ENCODE measurements at places on chromosomes 12 and 14.

DNA sequence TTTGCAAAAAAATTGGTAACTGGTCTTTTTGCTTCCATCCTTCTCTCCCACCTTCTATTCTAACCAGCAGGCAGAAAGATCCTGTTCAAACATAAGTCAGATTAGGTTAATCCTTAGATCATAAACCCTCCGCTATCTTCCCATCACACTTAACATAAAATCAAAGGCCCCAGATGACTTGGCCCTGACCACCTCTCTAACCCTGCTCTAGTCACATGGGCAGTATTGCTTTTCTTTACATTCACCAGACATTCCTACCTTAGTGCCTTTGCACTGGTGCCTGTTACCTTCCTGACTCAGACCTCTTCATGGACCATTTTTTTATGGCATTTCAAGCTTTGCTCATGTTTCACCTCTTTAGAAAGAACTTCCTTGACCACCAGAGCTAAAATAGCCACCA lies 83.5 kb downstream of the NTF3 start:
- no peak for DNase-seq

- no peak for DNase-seq
Observed at GRCh38 chr14:54440037-54440436, 1.1 kb downstream of the CNIH1 start.

DNA sequence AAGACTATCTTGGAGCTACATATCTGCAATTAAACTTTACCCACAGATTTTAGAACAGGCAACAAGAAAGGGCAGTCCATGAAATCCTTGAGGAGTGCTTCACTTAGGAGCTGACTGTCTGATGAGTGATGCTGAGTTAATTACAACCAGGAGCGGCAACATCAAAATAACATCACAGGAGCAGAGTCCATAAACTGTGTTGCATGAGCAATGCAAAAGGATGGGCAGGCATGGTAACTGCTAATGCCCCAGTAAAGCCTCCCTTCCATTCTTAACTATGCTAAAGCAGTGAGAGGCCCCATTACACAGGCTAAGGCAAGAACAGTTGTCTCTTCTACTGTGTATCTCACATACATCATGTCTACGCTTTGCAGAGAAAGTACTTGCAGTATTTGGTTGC lies 156.6 kb downstream of the PAX9 start:
- no peak for DNase-seq

DNA sequence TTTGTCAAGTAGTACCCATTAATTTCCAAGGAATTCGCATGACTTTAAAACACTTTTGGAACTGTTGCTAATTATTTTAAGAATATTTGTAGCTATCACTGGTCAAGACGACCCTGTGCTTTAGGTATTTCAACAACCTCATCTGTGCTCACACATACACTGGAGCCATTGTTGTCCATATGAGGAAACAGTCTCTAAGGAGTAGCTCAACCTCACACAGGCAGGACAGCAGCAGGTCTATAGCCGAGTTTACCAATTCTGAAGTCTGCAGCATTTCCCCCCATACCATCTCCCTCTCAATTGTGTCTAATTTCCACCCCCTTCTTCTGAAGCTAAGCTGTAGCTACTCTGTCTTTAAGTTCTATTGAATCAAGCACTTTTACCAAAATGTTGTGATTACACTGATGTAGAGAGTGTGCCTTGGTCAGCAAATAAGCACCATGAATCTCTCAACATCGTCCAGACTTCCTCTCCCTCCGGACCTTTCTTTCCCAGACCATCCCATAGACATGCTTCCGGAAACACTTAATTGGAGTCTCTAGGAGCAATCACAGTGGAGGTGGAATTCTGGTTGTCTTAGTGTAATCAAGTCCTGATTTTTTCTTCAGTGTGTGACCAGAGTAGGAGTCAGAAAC lies 48.5 kb upstream of the NUAK1 start:
- DNase-seq = no peak

DNA sequence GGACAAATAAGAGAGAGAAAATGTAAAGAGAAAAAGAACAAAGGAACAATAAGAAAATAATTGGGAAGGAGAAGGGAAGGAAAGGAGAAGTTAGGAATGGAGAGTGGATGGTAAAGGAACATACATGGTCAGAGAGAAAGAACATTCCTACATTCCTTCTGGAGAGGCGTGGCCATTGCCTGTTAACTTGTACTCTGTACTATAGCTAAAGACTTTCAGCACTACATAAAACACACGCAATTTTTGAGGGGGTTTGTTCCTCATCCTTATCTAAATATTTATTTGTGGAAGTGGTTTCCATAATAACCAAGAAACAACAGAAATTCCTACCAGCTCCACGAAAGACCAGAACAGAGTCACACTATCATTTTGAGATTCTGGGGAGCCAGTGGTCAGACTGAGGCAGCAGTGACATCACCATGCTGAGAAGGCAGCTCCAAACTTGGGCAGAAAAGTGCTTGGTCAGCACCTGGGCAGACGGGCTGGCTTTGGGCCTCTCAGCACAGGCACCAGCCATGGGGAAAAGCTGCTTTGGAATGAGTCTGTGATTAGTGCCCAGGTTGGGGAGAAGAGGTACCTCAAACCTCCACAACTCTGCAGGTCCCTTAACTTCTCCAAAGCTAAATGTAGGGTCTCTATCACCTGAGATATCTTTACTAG lies 125.9 kb upstream of the NTF3 start:
- no peak for DNase-seq

DNA sequence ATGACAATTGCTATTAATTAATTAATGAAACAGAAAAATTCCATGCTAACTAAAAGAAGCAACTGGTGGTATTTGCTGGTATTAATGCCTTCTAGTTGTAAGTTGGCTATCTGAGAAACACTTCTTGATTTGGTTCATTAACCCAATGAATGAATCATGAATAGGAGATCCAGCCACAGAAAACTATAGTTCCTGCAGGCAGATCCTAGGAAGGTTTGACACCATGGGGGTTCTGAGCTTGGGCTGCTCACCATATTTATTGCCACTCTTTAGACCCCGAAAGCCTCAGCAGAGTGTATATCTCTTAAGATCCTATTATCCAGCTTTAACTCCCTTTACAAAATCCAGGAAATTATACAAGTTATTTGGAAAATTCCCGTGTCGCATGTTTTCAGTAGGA lies 81.4 kb upstream of the REP15 start:
- no peak for DNase-seq

DNA sequence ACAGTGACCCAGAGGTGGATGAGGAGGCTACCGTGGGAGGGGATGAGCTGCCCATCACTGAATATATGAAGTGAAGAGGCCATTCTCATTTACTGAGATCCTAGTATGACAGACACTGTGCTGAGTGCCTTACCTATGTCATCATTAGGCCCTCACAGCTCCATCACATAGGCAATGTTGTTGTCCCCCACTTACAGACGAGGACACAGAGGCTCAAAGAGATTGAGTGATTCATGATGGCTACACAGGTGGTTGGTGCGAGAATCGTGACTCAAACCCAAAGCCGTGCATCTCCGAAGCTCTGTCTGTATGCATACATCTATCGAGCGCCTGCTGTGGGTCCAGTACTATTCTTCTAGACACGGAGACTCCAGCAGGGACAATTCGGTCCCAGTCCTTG lies 5.9 kb upstream of the CCDC197 start:
- DNase-seq = no peak

- DNase-seq = no peak
Observed at GRCh38 chr12:89352242-89352491, 134 bp downstream of the DUSP6 start.

GRCh38 chr12:132413931-132414588 lies 75.9 kb upstream of the FBRSL1 start:
- no peak for DNase-seq

DNA sequence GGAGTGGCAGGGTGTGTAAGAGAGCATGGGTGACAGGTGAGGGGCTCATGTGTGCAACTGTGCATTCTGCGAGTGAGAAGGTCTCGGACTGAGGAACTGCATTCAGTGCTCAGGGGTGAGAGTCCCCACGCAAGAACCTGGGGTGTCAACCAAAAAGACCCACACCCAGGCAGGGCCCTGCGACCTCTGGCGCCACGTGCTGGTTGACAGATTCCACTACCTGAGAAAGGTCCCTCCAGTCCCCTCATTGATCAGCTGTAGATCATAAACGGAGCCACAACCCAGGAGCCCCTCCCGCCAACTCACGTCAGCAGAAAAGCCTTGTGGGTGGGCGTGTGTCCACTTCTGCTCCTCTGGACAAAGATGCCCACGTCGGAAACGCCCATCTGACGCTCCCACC lies 98.7 kb downstream of the ASCL4 start:
- DNase-seq = no peak

- DNase-seq = no peak
Observed at GRCh38 chr14:84882830-84883229, 647.1 kb upstream of the FLRT2 start.

- DNase-seq = no peak
Observed at GRCh38 chr12:131314524-131315090, 360.9 kb downstream of the ADGRD1 start.

DNA sequence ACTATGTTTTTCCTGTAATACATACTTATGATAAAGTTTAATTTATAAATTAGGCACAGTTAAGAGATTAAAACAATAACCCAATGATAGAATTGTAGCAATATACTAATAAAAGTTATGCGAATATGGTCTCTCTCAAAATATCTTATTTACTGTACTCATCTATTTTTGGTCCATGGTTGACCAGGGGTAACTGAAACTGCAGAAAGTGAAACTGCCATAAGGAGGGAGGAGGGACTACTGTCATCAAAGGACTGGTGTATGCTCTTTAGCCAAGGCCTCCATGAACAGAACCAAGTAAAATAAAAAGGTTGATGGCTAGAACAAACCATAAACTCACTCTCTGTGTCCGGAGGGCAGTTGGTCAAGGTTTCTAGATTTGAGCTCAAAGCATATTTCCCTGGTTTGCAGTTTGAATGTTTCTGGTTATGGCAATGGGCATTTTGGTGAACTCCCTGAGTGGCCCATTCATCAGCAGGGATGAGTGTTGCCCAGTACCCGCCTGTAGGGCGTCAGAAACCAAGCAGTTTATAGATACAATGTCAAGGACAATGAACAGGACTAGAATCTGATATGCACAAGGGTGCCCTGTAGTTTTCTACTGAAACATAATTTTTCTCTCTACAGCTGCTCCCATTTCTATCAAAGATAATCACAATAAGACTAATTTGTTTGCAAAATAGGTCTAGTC lies 19.8 kb downstream of the LEMD3 start:
- DNase-seq = no peak

- no peak for DNase-seq
Observed at GRCh38 chr12:71036526-71036925, 116.0 kb upstream of the PTPRR start.

GRCh38 chr12:69410571-69410970 lies 51.0 kb downstream of the YEATS4 start:
- no peak for DNase-seq

- no peak for DNase-seq
Observed at GRCh38 chr12:7441216-7441615, 2.7 kb downstream of the CD163L1 start.

DNA sequence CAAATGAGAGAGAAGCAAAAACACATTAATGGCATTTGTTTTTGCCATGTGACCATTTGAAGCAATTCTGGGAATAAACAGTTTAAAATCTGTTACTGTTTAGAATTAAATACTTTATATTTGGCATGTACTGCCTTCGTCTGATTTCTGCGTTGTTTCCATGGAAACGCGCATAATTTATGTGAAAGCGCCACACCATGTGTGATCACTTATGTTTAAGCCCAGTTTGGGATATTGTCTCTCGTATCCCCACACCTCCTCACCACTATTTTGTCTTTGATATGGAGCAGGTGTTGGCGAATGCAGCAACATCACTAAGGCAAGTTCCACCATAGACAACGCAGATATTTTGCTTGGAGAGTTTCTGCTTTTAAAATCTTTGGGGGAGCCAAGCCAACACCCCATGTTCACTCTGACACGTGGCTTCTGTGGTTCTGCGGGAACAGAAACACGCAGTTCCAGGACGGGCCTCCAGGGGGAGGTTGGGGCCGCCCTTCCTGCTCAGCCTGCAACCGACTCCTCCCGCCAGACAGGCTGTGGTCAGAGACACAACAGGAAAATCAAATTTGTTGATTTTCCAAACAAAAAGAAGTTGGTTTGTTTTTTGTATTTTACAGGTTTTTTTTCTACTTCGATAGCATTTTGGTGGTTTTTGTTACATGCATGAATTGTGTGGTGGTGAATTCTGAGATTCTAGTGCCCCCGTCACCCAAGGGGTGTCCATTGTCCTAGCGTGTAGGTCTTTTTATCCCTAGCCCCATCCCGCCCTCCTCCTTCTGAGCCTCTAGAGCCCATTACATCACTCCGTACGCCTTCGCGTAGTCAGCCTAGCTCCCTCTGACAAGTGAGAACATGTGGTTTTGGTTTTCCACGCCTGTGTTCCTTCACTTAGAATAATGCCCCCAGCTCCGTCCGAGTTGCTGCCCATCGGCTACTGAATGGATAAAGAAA lies 101.9 kb upstream of the SFSWAP start:
- DNase-seq = peak; percentile 42

DNA sequence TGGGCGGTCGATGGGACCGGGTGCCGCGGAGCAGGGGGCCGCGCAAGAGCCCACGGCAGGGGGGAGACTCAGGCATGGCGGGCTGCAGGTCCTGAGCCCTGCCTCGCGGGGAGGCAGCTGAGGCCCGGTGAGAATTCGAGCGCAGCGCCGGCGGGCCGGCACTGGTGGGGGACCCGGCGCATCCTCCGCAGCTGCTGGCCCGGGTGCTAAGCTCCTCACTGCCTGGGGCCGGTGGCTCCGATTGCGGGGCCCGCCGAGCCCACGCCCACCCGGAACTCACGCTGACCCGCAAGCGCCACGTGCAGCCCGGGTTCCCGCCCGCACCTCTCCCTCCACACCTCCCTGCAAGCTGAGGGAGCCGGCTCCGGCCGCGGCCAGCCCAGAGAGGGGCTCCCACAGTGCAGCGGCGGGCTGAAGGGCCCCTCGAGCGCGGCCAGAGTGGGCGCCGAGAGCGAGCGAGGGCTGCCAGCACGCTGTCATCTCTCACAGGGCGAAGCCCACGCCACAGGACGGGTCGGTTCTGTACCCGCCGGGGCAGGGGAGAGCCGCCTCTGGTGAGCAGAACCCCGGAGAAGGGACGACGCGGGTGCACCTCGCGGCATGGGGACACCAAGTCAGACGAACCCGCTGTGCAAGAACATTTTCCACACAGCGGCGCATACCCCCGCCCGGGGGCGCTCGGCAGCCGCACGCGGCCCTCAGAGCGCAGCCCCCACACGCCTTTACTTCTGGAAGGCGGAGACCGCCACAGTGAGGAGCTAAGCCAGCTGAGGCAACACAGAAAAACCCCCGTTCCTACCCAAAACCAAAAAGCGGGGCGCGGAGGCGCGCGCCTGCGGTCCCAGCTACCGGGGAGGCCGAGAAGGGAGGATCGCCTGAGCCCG lies 1.2 kb upstream of the SIVA1 start:
- no peak for DNase-seq

DNA sequence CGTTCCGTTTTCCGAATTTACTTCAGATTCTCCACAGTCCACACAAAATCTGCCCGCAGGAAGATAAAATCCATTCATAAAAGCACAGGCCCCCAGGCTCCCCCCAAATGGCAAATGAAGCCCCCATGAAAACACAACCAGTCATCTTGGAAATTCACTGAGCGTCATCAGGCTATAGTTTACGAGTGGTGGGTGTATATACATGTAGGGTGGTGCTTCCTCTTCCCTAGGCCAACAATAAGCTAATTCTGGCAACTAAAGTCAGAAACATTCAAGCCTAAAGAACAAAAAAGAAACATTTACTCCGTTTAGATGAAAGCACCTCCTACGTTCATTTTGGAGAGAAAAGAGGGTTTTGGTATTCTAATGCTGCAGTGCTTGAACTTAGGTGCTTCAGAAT lies 5.8 kb downstream of the GPR68 start:
- DNase-seq = no peak

Data from stimulated activated CD4-positive, alpha-beta T cell treated with anti-CD3 and anti-CD28 coated beads, TNF-alpha, amount 100 ng/mL, for 24 hours (primary cell).